ENCODE measurements at places on chromosomes 1 and 21.

GRCh38 chr1:32684167-32684811 is 18.3 kb downstream of the SYNC start:
- DNase-seq, result peak; percentile 36

DNA sequence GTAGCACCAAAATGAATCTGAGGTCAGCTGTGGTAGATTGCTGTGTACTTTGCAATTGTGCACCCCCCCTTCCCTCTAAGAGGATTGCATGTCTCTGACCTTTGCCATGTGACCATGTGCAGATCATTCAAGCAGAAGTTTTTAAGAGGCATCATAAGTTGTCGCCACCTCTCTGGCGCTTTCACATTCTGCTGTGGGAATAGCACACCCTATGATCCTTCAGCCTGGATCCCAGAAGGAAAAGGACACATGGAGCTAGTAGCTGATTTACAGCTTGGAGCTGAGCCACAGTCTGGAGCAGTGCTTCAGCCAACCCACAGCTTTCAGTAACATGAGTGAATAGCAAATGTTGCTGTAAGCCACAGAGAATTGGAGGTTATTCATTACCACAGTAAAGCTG is 158.5 kb downstream of the TSEN15 start:
- peak; percentile 85 for DNase-seq

GRCh38 chr21:45080232-45080631 is 5.9 kb downstream of the ADARB1 start:
- no peak for DNase-seq

DNA sequence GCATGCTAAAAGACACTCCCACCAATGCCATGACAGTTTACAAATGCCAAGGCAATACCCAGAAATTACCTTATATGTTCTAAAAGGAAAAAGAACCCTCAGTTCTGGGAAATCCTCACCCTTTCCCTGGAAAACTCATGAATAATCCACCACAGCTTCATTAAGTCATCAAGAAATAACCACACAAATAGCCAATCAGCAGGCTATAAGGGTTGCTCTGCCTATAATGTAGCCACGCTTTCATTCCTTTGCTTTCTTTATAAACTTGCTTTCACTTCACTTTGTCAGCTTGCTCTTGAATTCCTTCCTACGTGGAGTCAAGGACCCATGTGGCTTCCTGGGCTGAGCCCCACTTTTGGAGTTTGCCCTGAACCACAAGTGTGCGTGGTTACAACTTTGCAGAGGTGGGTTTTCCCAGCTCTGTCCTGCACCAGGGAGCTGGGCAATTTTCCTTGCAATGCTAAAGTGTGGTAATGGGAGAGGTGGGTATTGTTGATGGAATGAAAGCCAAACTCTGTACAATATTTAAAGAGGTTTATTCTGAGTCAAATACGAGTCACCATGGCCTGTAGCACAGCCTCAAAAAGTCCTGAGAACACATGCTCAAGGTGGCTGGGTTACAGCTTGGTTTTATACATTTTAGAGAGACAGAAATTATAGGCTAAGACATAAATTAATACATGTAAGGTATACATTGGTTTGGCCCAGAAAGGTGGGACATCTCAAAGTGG is 42.2 kb upstream of the COG2 start:
- no peak for DNase-seq

DNA sequence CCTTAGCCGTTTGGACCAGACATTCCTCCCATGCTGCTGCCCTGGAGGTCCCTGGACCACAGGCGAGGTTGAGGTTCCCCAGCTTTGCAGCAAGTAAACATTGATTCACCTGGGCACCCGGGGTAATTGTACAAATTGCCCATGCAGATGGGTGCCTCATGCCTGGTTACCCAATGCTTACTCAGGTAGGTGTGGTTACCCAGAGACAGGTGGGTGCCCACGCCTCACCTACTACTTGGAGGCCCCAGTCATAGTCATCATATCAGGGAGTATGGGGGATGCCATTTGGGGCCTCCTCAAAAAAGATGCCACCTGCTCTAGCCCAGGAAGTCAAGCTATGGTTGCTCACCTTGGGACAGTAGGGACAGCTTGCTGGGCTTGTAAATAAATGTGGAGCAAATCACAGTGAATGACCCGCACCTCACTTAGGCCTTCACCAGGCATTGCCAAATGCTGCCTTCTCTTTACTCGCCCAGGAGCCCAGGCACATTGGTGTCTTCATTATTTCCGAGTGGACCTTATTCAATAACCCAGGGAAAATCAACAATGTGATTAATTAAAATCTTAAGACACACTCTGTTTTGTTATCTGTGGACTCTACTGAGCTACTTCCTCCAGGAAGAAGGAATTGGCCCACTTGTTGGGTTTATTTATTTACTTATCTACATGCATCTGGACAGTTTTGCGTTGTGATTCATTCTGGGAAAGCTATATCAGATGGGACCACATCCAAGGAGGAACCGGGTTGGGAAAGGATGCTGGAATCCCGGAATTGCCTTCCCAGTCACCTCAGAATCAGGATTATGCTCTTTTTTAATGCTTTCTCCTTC is 35.6 kb upstream of the GRHL3 start:
- DNase-seq, result no peak

- peak; percentile 37 for DNase-seq
Measured at GRCh38 chr21:40732253-40733023, 114.5 kb downstream of the DSCAM start.

- DNase-seq, result peak; percentile 7
Measured at GRCh38 chr21:42194863-42195262, 24.1 kb upstream of the ABCG1 start.

DNA sequence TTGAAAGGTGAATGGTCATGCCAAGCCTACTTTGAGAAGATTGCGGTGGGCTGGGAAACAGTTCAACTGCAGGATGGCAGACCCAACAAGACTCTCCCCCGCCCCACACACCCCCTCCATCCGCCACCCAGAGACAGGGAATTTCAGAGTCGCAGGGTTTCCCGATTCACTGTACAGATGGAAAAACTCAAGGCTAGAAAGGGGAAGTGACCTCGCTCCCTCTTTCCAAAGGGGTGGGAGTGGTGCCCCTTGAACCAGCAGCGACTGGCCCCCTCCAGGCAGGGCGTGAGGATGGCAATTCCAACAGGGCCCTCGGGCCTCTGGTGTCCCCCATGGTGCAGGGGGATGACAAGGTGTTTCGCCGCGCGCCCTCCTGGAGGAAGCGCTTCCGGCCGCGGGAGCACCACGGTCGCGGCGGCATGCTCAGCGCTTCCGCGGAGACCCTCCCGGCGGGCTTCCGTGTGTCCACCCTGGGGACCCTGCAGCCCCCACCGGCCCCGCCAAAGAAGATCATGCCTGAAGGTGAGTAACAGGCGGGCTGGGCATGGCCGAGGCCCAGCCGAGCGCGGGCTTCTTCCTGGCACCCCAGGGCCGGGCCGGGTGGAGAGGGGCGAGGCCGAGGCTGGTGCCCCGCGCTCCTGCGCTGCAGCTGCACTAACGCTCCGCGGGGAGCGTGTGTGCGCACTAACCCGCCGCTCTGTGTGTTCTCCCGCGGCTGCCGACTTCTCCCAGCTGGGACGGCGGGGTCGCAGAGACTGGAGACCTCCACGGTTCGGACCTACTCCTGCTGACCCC is 10.4 kb downstream of the MYOG start:
- DNase-seq, result peak; percentile 56

- DNase-seq, result peak; percentile 99
Measured at GRCh38 chr1:150629115-150629928, at the start of gene ENSA. Gene ENSA (minus strand): TSS chr1:150629612. CDS start chr1:150629470, 142 bp downstream.

DNA sequence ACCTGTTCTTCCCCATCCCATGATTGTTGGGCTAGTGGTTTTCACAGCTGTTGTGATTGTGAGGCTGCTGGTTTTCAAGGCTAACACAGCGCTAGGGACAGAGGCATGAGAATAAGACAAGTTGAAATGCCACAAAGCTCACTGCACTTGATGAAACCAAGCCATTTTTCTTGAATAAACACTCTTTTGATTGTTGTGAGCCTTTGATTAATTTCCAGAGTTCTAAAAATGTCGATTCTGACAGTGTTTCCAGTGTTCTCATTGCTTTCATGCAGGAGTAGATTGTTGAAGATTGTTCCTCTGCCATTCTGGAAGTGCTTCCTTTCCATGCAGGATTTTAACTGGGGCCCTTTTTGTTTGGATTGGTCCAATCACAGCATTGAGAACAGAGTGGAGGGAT is 134.9 kb upstream of the GRIK3 start:
- no peak for DNase-seq

- no peak for DNase-seq
Measured at GRCh38 chr1:24294716-24295371, 24.3 kb upstream of the GRHL3 start.

DNA sequence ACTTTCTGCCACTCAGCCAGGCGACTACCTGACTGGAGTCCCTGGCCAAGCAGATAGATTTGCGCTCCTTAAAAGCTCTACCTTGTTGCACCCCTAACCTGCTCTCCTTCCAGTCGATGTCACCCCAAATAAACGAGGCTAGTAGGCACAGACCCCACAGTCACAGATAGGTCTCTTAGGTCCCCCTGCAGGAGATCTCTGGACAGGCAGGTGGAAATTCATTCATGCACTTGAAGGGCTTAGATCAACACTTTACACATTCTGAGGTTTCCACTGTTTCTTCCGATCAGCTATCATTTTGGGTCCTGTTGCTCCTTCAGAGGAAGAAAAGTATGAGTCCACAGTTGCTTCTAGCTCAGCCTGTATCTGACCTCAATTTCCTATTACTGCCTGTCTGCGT is 272.6 kb upstream of the FMN2 start:
- no peak for DNase-seq

GRCh38 chr1:14113271-14113670 is 413.3 kb downstream of the PRDM2 start:
- DNase-seq, result no peak

- DNase-seq, result no peak
Measured at GRCh38 chr1:175075572-175076568, 8.2 kb downstream of the TNN start.

DNA sequence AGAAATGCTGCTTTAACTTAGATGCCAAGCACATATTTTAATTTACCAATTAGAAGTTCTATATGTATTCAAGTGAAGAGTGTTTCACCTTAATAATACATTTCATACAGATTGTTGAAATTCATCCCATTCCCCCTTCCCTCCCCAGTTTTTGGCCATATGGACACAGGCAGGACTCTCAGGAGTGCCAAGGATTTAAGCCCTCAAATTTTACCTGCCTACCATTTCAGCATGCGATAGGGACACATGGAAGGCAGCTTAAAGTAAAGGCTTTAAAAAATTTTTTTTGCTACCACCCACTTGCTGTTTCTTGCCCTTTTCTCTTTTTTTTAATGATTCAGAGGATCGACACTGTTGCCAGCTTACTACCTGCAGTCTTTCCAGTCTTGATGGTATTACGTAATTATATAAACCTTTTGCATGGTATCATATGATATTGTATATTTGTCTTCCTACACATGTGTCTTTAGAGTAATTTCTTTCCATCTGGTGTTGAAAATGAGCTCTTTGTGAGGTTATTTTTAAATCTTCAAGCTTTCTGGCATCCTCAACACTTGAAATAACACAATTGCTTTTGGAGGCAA is 7.0 kb downstream of the EPB41 start:
- DNase-seq, result no peak

DNA sequence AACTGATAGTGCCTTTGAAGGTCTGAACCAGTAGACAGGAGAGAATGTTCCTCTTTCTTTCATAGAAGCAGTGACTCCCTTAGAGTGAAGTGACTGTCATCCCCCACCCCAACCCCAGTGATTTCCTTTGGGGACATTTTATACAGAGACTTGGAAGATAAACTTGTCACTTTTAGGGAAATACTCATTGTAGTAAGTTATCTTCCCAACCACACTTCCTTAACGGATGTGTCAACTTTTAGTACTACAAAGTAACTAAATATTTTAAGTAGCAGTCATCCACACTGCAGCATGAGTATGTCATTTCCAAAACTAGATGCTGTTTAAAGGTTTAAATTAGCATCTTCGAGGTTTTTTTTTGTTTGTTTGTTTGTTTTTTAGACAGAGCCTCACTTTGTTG is 13.7 kb downstream of the LRRC8B start:
- no peak for DNase-seq

GRCh38 chr1:225653463-225654276 is 747 bp upstream of the ENAH start:
- DNase-seq, result peak; percentile 91

GRCh38 chr1:107824946-107825345 is 140.0 kb downstream of the VAV3 start:
- DNase-seq, result no peak

DNA sequence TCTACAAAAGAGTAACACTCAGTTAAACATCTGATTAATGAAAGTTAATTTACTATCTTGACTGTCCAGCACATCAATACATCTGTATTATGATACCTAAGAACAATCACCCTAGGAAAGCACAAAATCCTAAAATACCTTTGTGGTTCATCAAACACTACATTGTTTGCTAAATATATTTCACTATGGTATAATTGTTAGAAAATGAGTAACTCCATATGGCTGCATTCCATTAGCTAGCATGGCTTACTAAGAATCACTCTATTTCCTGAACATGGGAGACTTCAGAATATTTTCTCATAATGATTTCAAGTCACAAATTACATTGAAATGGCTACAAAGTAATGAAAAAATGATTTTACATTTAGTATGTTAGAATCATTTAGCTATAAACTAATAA is 12.5 kb downstream of the TRMT1L start:
- DNase-seq, result no peak

DNA sequence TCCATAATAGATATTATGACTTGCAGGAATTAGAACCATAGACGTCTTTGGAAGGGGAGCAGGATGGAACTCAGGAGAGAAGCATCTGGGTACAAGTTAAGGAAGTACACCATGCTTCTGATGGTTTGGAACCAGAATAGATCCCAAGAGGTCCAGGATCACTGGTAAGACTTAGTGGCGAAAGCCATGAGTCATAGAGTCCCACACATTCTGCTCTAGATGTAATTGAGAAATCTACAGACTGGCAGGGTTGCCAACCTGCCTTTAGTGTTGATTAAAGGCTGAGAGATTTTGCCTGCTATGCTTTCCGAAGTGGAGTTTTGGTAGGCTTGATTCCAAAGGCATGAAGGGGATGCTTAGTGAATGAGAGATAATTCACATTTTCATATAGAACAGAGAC is 57.1 kb upstream of the C1orf87 start:
- DNase-seq, result no peak

DNA sequence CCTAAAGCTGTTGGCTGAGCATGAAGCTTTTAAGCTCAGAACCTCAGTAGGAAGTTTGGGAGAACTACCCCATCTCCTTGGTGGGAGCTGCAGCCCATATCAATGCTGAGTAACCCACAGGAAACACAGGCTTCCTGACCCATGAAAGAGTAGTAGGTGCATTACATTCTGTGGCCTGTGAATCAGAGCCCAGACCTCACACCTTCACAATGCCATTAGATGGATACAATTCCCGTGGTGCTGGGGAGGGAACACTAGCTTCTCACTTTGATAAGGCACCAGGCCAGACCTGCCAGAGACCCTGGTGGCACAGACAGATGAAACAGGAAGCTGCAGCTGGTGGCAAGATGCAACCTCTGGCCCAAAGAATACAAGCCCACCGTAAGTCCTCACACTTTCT is 308.8 kb downstream of the NPHP4 start:
- no peak for DNase-seq

DNA sequence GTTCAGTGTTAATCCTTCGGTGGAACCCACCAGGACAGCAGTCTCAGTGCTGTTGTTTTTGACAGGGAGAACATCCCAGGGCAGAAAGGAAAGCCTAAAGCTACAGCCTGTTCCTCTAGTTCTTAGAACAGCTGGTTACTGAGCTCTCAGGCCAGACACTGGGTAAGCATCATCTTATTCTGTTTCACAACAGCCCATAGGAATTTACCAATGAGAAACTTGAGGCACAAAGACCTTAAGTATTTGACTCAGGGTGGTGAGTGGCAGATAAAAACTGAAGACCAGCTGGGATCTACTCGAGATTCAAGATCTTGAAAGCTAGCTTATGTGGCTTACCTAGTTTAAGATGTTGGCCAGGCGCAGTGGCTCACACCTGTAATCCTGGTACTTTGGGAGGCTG is 9.4 kb upstream of the NEK2 start:
- no peak for DNase-seq

Data from eye (tissue), 1 donor.